Retinal pigment epithelial cell (primary cell): ENCODE measurements at places on chromosomes 3 and 15.

GRCh38 chr15:40593165-40593564 is 884 bp upstream of the KNL1 start:
- DNase-seq = no peak

GRCh38 chr3:183114384-183115178 is 15.3 kb upstream of the MCCC1 start:
- no peak for DNase-seq

DNA sequence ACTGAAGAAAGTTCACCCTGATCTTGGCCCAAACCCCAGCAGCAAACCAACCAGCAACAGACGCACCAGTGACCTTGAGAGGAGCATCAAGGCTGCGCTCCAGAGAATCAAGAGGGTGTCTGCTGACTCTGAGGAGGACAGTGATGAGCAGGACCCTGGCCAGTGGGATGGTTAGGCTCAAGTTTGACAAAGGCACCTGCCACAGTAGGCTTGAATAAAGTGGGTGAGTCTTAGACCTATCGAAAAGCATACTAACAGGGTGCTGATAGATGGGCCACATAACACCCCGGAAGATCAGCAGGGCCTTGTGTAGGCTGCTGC is 23.9 kb downstream of the WHAMM start:
- no peak for DNase-seq

GRCh38 chr3:100209948-100210771 is 50.6 kb upstream of the TBC1D23 start:
- DNase-seq = no peak

DNA sequence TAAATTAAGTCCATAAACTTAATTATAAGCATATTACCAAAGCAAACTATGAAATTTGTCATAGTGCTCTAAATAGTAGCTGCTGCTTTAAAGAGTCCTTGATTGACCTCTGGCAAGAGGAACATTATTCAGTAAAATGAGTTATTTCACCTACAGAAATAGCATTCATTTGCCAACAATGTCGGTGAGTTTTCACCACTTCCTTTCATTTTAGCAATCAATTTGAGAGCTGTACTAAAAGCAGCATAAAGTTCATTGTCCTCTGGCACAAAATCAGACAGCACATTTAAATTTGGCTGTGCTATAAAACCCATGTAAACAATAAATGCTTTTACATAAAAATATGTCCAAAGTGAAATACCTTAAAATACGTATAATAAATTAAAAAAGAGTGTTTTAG is 1515.7 kb downstream of the SI start:
- DNase-seq = no peak

- no peak for DNase-seq
Measured at GRCh38 chr3:190169243-190169642, 48.5 kb upstream of the P3H2 start.

DNA sequence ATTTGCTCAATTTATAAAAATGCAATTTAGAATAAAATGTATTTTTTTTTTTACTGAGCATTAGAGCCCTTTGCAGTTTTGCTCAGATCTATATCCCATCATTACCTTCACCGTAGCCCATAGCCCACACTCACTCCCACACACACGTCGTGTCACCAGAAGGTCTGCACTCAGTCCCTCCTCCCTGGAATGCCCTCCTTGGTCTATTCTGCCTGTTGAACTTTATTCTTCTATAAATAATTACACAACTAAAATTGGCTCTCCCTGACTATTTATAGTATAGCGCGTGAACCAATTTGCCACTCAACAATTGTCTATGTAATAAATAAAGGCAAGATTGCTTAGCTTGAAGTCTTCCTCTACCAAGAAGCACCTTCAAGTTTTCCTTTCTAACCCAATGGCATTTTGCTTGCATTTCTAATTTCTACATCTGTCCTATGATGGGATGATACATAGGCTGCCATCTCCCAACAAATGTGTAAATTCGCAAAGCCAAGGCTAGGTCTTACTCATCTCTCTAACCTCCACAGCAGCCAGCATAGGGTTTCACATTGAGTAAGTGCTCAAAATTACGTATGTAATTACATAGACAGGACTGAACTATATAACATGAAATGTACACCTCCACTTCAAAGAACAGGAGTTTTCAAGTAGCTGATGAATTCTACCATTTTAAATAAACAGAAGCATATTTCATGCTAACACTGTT is 172.0 kb upstream of the HES1 start:
- no peak for DNase-seq

GRCh38 chr3:11206316-11206715 is 52.0 kb downstream of the HRH1 start:
- no peak for DNase-seq

DNA sequence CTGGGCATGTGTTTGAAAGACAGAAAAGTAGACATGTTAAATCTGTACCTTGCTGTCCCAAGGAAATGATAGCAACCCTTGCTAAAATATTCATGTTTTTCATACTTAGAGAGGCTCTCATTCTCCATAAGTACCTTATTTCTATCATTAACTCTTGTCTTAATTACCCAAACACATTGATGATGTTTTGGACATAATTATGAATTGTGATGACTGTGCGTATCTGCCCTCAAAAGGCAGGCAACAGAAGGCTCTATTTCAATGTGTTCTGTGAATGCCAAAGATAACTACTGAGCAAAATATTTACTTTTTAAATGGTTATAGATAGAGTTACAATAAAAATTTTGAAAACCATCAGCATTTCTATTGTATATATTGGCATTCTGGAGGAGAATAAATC is 1263.8 kb downstream of the ZPLD1 start:
- no peak for DNase-seq

GRCh38 chr15:66096688-66097058 is 156.9 kb downstream of the MEGF11 start:
- DNase-seq = no peak

DNA sequence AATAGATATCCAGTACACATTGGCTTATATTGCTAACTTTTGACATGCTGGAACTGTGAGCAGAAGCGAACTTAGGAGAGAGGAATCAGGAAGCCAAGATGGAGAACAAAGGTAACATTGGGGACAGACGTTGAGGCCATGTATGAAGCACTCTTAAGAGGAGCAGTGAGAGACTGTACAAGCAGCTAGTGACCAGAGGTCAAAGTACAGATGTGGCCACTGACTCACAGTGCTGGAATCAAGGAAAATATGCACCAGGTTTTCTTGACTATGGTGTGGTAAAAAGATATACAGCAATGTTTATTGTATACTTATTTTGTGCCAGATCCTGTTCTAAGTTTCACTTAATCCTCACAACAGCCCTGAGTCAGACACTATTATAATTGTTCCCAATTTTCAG is 2.0 kb upstream of the IL20RB start:
- DNase-seq = no peak

DNA sequence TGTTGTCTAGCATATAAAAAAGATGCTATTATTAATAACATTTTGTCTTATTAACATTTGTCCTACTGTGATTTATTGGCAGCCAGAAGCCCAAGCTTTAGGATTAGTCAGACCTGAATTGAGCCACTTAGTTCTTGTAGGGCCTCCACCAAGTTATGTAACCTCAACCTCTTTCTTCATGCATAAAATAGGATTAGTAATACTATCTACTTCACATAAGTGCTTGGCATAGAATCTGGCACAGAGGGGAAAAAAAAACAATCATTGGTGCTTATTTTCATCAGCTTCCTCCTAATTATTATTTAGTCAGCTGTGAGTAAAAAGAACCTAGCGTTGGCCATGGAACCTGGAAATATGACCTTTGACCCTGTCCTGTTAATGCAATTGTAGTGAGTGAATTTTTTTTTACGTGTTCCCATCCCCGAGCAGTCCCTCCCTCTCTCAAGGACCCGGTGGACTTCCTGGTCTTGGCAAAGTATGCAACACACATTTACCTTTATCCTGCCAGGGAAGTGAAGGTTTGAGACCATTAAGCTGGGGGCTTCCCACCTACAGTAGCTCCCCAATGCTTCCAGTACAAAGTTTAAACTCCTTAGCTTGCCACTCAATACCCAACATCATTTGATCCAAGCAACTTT is 136.8 kb downstream of the FHIT start:
- peak; percentile 85 for DNase-seq

GRCh38 chr3:184579513-184579912 is 17.9 kb downstream of the EPHB3 start:
- DNase-seq = no peak

GRCh38 chr3:177928172-177928873 is 607.9 kb upstream of the KCNMB2 start:
- no peak for DNase-seq

- no peak for DNase-seq
Measured at GRCh38 chr3:57041674-57042073, 18.8 kb upstream of the SPATA12 start.

DNA sequence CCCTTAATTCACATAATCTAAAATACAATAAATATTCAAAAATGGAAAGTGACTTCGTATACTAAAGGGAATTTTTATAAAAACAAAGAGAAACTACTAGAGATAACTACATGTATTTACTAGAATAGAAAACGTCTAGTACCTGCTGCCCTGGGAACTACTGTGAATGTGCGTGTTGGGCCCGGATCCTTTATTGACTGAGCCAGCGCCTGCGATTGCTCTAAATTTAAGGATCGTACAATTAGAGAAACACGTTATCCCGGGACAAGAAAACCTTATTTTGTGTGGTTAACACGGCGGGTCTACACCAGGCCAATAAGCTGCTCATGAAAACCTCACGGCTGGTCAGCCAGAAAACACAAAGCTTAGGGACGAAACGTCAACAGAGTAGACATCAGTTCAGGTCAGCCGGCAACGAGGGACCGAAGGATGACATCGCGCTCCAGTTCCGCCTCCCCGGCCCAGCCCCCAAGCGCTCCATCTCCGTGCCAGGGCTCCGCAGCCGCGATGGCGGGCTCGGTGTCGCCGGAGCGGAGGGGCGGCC is 555 bp downstream of the TM2D3 start:
- DNase-seq = no peak

GRCh38 chr15:68507447-68507846 is 71.3 kb upstream of the CORO2B start:
- DNase-seq = no peak

GRCh38 chr3:133258358-133258757 is 141.5 kb upstream of the BFSP2 start:
- DNase-seq = no peak
